ENCODE measurements at places on chromosomes 2 and 18. TPM values are rescaled to one million over a fixed set of nuclear protein-coding genes. Genes with fewer than 3 reads are reported as not detected.

DNA sequence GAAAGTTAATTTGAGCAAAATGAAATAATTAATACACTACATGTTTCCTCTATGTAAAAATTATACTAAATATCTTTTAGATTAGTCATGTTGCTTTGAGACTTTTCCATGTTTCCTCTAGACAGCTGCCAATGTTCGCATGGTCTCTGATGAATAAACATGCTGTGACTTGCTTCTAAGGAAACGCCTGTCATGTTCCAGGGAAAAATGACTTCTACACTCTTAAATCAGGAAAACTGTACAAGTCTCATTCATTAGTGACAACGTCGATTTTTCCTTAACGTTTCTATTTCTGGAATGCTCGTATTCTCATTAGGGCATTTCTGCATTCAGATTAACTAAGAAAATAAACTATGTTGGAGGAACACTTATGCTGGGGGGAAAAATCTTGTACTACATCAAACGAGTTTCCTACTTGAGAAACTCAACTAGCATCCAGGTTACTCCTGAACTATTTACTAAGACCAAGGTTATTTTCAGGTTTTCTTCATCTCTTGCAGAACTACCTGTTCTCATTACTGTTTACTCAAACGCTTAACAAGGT, 1.6 kb downstream of the COBLL1 start:
- H3K27me3 ChIP-seq: peaks cover 10% of the 10 kb centered on the region
- H3K36me3 ChIP-seq: no peaks in the 10 kb centered on the region
- peak overlapping the region; percentile 79 for H3K4me3 ChIP-seq
- H3K27ac ChIP-seq: no peak overlapping the region
- no peak for DNase-seq

DNA sequence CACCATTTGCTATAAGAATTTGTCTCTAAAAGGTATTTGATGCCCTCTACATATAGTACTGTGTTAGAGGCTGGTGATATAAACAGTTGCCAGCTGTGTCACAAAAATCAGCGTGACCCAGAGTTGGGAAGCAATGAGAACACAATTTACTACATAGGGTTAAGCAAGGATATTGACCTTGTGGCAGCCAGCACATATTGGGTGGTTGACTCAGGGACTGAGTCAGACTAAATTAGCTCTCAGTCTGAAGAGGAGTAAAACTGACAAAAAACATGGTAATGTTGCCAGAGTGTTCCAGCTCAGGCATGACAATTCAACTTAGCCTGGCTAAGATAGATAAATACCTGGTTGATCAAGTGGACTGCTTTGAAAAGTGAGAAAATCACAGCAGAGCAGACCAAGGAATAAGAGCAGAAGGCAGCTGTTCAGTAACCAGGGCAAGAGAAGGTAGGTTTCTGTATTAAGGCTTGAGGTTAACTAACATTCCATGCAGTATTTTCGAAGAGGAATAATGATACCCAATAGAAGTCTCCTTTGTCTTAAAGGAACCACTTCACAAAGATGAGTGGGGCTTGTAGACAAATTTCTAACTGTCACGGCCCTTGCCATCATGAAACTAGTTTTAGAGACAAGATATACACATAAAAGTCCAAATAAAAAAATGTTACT, 108.2 kb upstream of the ERBB4 start:
- no peak overlapping the region for H3K27ac ChIP-seq
- DNase-seq: no peak
- no peaks in the 10 kb centered on the region for H3K27me3 ChIP-seq
- no peaks in the 10 kb centered on the region for H3K36me3 ChIP-seq

DNA sequence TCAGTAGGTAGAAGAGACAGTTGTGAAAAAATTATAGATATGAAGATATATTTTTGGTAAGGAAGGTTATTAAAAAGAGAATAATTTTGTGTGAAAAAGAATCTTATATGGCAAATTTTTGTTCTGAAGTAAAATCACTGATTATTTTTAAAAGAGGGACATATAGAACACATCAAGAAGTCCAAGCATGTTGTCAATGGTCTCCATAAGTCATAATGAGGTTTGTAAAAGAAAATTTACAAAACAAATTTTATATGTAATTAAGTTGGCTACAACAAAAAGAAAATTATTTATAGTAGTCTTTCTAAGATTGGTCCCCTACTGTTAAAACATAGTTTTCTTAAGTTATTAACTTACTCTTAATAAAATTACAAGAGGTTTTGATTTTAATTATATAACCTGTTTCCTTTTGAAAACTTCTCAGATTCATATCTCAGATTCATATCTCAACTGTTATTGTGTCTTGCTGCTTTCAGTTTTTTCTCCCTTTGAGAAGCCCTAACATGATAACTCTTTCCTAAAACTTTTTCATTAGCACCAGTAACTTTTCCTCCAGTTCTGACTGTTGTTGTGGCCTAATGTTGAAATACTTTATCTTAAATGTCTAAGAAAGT, 81.2 kb downstream of the SH3YL1 start:
- H3K4me3 ChIP-seq: no peak overlapping the region
- H3K27ac ChIP-seq: no peak overlapping the region
- peaks cover 14% of the 10 kb centered on the region for H3K36me3 ChIP-seq

GRCh38 chr18:79870301-79871025, 72.7 kb downstream of the KCNG2 start:
- peaks cover 2% of the 10 kb centered on the region for H3K27me3 ChIP-seq
- H3K27ac ChIP-seq: no peak overlapping the region
- no peak overlapping the region for H3K4me3 ChIP-seq
- no peaks in the 10 kb centered on the region for H3K4me1 ChIP-seq
- DNase-seq: no peak

- peaks cover 11% of the 10 kb centered on the region for H3K4me1 ChIP-seq
- peaks cover 17% of the 10 kb centered on the region for H3K27me3 ChIP-seq
- DNase-seq: no peak
- H3K27ac ChIP-seq: no peak overlapping the region
Observed at GRCh38 chr2:161246281-161246680, 61.9 kb upstream of the PSMD14 start.

GALNT5 gene
- polyA plus RNA-seq: not detected

SERPINB5 gene
- polyA plus RNA-seq: not detected

All from immature natural killer cell (primary cell).